ENCODE measurements at places on chromosomes 11 and 22.

- DNase-seq = no peak
Measured at GRCh38 chr11:19220903-19221724, 19.3 kb upstream of the CSRP3 start.

DNA sequence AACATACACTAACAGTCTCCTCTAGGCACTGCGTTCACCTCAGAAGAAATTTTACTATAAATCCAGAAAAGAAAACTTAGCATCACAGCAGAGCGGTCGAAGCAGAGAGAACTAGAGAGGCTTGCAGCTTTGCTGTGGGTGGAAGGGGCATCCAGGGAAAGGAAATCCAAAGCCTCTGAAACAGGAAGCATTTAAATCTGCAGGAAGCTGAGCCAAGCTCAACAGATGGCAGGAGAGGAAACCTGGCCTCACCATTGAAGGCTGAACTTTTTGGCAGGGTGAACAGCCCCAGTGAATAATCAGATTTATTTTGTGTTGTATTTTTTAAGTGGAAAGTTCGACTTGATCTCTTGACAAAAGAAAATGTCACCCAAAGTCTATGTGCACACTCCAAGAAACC, 858.1 kb downstream of the OPCML start:
- DNase-seq = no peak

GRCh38 chr22:44979154-44979553, 30.7 kb downstream of the PHF21B start:
- no peak for DNase-seq

- no peak for DNase-seq
Measured at GRCh38 chr11:71309611-71310010, 57.2 kb upstream of the SHANK2 start.

DNA sequence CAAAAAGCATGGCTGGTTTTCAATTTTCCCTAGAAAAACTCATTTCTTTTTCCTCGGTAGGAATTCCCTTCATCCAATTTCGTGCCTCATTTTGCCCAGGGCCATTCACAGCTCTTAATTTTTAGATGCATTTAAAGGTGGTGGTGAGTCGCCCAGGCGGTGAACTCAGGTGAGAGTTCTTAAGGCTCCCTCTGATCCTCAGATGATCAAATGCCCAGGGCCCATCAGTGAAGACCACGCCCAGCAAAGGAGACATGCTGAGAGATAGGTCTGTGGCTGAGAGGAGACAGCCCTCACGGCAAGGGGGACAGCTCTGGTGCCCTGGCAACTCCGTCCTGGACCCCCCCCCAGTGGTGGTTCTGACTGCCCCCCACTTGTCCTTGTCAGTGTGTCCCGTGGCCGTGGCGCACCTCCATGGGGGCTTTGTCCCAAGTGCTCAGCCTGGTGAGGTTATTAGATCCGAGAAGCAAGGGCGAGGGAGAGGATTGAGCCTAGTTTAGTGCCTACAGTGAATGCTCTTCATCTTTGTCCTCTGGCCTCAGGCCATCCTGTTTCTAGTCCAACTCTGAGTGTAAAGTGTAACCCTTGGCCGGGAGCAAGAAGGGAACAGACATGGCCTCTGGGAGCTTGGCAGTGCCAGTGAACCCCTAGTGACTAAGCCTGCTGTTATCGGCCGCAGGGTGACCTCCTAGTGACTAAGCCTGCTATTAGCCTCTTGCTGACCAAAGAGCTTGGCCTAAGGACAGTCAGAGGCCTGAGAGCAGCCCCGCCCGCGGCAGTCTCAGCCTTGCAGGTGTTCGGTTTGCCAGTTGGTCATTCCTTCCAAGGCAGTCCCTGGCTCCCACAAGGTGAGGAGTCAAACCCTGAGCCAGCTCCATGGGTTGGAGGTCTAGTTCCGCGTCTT, 83.5 kb downstream of the CTTN start:
- no peak for DNase-seq

GRCh38 chr11:92939305-92939704, 30.1 kb upstream of the MTNR1B start:
- DNase-seq = no peak

GRCh38 chr11:67640021-67640757, 626 bp upstream of the TBX10 start:
- peak; percentile 66 for DNase-seq

- no peak for DNase-seq
Measured at GRCh38 chr11:106197438-106197837, 120.0 kb downstream of the AASDHPPT start.

- DNase-seq = peak; percentile 62
Measured at GRCh38 chr22:22710719-22711531, 66.5 kb downstream of the GGTLC2 start.

GRCh38 chr22:21104126-21104691, 58.5 kb downstream of the LRRC74B start:
- no peak for DNase-seq

DNA sequence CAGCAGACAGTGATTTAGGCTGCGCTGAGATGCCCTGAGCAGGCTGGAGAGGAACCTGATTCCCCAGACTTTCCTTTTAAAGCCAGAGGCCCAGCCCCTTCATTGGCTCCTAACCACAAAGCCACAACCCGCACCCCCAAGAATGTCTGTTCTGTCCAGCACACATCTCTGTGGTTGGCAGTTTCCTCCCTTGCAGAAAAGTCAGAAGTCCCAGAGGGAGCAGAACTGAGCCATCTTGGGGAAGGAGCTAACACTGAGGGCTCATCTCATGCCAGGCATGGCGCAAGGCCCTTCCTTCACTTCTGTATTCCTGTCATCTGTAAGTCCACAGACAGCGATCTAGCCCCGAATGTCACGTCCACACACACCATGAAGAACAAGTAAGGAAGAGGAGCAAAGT, 97.1 kb upstream of the SYT13 start:
- DNase-seq = no peak

GRCh38 chr11:77449060-77449521, 24.8 kb downstream of the PAK1 start:
- DNase-seq = no peak

- DNase-seq = no peak
Measured at GRCh38 chr11:47607380-47607779, 13.2 kb upstream of the C1QTNF4 start.

- no peak for DNase-seq
Measured at GRCh38 chr11:66012371-66012945, 650 bp downstream of the CST6 start.

DNA sequence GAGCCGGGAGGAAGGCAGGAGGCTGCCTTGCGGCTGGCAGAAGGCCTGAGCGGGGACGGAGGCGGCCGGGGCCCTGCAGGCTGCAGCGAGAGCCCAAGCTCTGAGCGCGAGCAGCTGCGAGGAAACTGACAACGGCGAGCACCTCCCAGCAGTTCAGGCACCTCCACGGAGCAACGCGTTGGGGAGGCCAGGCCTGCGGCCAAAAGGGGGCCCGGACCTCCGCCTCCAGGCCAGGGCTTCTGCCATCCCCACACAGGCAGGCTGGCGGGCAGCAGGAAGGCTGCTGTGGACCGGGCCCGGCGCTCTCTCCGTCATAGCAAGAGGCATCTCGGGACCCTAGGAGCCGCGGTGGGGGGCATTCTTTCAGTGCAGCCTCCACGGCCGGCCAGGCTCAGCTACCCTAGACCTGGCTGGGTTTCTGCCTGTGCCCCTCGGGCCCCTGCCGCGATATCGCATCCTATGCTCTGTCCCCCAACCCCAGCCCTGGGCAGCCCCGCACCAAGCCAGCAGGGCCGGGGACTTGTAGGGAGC, 22.9 kb upstream of the SLC22A12 start:
- no peak for DNase-seq

- no peak for DNase-seq
Measured at GRCh38 chr11:60924110-60924905, at the start of gene TMEM132A. Gene TMEM132A (plus strand): TSS chr11:60924460. CDS start chr11:60924634, 174 bp downstream.

DNA sequence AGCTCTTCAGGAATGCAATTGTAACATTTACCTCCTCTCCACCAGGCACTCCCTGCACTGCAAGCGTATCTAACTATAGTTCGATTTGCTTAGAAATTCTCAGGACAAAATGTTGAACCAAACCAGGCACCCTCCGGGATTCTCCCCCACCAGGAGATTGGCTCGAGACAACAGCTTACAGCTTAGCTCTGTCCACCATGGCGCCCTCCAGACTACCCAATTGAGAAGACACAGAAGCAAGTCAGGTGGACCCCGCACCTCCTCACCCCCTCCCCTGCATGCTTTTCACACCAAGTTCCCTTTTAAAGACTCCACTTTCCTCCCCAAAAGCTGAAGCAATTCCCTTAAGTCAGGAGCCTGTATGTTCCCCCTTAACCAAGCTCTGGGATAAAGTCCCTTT, 34.7 kb upstream of the RFPL3 start:
- no peak for DNase-seq

- peak; percentile 32 for DNase-seq
Measured at GRCh38 chr11:14974515-14975251, 2.5 kb upstream of the CALCA start.

GRCh38 chr11:104043678-104044239, 7.3 kb downstream of the DDI1 start:
- DNase-seq = no peak

- no peak for DNase-seq
Measured at GRCh38 chr22:44186737-44187136, 6.0 kb downstream of the PARVG start.

- no peak for DNase-seq
Measured at GRCh38 chr11:35403765-35404387, 15.5 kb downstream of the SLC1A2 start.

DNA sequence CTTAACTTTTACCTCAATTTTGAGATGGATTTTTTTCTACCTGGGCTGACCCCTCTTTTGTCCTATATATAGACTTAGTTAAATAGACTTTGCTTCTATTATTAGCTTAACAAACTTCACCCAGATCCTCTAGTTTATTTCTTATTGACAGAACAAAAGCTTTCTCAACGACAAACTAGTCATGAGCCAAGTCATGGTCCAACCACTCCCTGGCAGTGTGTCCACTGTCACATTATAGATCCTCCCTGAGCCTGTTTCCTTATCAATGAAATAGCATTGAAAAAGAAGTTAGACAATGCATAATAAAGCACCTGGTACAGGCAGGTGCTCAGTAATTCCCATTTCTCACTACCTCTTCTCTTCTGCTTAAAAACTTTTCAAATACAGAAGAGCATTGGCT, 155.1 kb downstream of the SPON1 start:
- no peak for DNase-seq

DNA sequence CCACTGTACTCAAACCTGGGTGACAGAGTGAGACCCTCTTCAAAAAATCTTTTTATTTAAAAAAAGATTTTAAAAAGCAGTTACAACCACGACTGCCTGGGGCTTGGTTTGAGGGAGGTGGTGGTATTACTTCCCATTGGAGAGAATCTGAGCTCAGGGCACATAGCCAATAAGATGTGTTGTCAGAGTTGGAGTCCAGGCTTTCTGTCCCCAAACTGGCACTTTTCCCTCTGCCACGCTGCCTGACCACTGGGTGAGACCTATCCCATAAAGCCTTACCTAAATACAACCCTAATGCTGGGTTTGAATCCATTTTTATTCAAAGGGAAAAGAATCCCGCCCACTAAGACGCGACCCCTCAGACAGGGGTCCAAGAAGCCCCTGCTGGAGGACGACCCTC, 11.5 kb downstream of the CHADL start:
- no peak for DNase-seq

DNA sequence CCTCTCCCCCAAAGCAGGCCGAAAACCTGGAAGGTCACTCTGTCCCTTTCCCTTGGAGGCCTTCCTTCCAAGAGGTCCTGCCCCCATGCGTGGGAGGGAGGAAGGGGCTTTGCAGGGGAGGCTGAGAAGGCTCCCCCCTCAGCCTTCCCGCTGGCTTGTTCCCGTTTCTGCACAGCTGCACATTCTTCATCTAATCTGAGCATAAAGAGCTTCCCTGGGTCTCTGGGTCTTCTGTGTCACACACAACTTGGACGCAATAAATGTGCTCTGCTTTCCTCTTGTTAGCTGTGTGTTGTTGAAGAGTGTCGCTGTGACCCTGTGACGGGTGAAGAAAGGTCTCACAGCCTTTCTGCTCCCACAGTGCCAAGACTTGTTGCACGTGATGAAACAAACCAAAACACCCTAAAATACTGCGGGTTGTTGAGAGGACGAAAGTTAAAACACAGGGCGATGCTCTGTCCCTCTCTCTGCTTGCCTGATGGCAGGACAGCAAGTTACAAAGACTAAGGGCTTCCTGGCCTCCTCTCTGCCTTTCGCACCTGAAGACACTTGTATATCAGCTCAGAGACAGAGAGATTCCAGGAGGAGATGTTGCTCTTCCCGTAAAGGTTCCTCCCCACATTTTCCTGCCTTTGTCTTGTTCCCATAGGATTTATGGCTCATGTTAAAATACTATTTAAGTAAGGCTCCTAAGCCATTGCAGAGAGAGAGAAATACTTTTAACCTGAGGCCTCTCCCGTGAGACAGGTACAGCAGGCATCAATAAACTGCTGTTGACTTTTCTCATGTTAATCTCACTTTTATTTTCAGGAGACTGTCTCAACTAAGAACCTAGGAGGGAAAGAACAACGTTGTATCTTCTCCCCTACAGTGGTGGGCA, 15.4 kb upstream of the IFITM3 start:
- no peak for DNase-seq

GRCh38 chr11:87353771-87354345, 316.1 kb downstream of the TMEM135 start:
- no peak for DNase-seq

DNA sequence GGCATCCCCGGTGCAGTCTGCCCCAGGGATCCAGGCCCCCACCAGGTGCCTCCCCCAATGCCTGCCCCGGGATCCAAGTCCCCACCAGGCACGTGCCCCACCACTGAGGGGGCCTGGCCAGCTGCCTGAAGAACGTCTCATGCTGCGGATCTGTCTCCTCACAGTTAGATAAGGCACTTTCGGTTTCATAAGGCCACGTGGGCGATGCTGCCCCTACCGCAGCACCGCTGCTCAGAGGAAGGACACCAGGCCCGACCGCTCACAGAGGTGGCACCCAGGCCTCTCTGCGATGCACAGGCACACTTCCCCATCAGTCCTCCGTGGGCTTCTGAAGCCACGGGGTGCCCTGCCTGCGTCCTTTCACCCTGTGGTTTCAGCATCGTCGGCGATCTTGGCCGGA, 68.1 kb upstream of the BID start:
- peak; percentile 42 for DNase-seq

DNA sequence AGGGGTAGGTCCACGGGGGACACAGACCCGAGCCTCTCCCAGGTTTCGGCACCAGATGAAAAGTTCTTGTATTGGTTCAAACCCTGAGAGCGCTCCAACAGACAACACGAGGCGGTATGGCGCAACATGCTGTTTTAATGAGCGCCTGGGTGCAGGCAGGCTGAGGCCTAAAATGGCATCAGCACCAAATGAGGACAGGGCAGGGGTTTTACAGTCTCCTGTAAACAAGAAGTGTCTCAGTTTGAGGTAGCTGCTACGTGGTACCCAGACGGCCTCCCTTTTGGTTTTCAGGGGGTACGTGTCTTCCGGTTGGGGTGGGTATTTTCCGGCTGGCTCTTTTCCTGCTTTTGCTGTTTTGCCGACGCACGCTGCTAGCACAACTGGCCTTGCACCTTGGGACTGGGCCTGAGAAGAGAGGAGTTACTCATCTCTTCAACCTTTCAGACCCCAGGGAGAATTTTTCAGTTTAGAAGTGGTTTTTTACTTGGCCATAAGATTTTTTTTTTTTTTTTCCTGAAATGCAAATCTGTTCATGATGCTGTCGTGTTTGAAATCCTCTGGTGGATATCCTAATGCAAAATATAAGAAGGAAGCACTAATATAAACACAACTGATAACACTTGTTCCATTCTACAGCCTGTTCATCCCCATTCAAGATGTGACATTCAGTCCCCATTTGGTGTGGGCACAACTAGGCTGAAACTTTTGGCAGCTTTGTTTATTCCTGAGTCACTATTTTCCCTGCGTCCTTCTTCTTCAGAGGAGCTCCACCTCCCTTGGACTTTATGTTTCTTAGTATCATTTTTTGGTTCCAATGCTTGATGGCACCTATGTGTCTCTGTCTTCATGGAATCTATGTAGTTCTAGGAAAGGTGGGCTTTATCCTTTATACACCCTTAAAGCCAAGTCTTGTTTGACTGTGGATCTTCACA, 6.5 kb downstream of the PPFIBP2 start:
- DNase-seq = peak; percentile 30
